ENCODE measurements at places on chromosomes 3 and 15.

DNA sequence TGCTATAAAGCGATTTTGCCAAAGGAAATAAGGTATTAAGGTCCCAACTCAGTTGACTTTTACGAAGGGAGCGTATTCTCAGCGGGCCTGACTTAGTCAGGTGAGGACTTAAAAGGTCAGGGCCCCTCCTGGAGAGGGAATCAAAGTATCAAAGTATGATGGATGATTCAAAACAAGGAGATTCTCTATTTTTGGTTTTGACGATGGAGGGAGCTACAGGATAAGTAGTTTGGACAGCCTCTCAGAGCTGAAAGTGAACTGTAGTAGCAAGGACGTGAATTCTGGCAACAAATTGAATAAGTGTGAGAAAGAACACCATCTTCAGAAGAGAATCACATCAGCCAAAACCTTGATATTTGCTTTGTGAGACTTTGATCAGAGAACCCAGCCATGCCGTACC lies 1186.5 kb downstream of the SI start:
- no peak for DNase-seq

- DNase-seq, result no peak
These were observed at the start of gene ZBTB47 for GRCh38 chr3:42653560-42654330. Gene ZBTB47, plus strand, starts transcription at chr3:42653697. Its CDS starts 4,659 bp downstream, at chr3:42658356.

- DNase-seq, result no peak
These were observed 123.3 kb downstream of the XXYLT1 start for GRCh38 chr3:195147649-195148080.

- no peak for DNase-seq
These were observed 5.2 kb upstream of the GNAI2 start for GRCh38 chr3:50230794-50231125.

GRCh38 chr3:12938258-12938711 lies 96.9 kb upstream of the RPL32 start:
- DNase-seq, result no peak

GRCh38 chr3:151814588-151814987 lies 672 bp downstream of the AADAC start:
- no peak for DNase-seq

DNA sequence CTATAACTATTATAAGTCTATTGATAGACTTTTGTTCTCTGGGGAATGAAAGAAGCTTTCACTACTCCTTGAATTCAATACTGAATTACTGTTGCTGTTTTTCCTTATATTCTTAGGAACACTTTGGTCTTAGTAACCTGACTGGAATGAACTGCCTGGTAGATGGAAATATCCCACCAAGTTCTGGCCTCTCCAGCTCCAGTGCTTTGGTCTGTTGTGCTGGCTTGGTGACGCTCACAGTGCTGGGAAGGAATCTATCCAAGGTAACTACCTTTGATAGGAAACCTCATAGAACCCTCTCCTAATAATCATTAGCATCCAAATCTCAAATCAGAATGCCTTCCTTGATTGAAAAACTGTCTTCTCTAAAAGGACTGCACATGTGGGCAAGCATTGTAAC lies 69.1 kb downstream of the GALK2 start:
- no peak for DNase-seq
